Tibial nerve (tissue), 4 donors: ENCODE measurements at places on chromosomes 6 and 20. TPM values are rescaled to one million over a fixed set of nuclear protein-coding genes. Genes with fewer than 3 reads are reported as not detected.

Gene PHACTR1
- 2.7 TPM for total RNA-seq

Gene PTP4A1
- 10.5 TPM for total RNA-seq

- peaks cover 40% of the 10 kb centered on the region for H3K27me3 ChIP-seq
- H3K36me3 ChIP-seq: no peaks in the 10 kb centered on the region
- H3K27ac ChIP-seq: no peak overlapping the region
- H3K4me3 ChIP-seq: peak overlapping the region; percentile 32
Measured at GRCh38 chr6:26501482-26501986, 1.4 kb downstream of the BTN1A1 start.

GRCh38 chr6:53758496-53758895, 36.3 kb upstream of the LRRC1 start:
- no peak overlapping the region for H3K27ac ChIP-seq
- no peaks in the 10 kb centered on the region for H3K36me3 ChIP-seq
- H3K4me1 ChIP-seq: no peaks in the 10 kb centered on the region

GRCh38 chr20:40893610-40894236, 134.9 kb upstream of the TOP1 start:
- H3K4me1 ChIP-seq: peaks cover 10% of the 10 kb centered on the region
- no peaks in the 10 kb centered on the region for H3K27me3 ChIP-seq
- no peak overlapping the region for H3K27ac ChIP-seq
- no peak for DNase-seq
- no peaks in the 10 kb centered on the region for H3K36me3 ChIP-seq
